Esophagus squamous epithelium (tissue), 5 donors: ENCODE measurements at places on chromosomes 11 and 22.

GRCh38 chr11:108160970-108161566, 39.7 kb downstream of the ACAT1 start:
- peaks cover 98% of the 10 kb centered on the region for H3K36me3 ChIP-seq
- no peaks in the 10 kb centered on the region for H3K4me1 ChIP-seq
- no peak for DNase-seq
- no peaks in the 10 kb centered on the region for H3K27me3 ChIP-seq

- peaks cover 40% of the 10 kb centered on the region for H3K4me1 ChIP-seq
- H3K4me3 ChIP-seq = no peak overlapping the region
- no peak overlapping the region for H3K27ac ChIP-seq
These were observed 84.6 kb downstream of the SWAP70 start for GRCh38 chr11:9748361-9748970.

GRCh38 chr11:27331981-27332380, 31.0 kb downstream of the CCDC34 start:
- no peaks in the 10 kb centered on the region for H3K4me1 ChIP-seq
- no peaks in the 10 kb centered on the region for H3K27me3 ChIP-seq

GRCh38 chr11:2091786-2092463, 47.3 kb downstream of the IGF2 start:
- no peak for DNase-seq
- peaks cover 40% of the 10 kb centered on the region for H3K4me1 ChIP-seq
- no peak overlapping the region for H3K27ac ChIP-seq
- no peaks in the 10 kb centered on the region for H3K27me3 ChIP-seq
- no peaks in the 10 kb centered on the region for H3K36me3 ChIP-seq

GRCh38 chr11:66299186-66299585, 7.5 kb downstream of the TMEM151A start:
- H3K27me3 ChIP-seq = no peaks in the 10 kb centered on the region
- no peak for DNase-seq
- H3K27ac ChIP-seq = no peak overlapping the region
- H3K36me3 ChIP-seq = no peaks in the 10 kb centered on the region
- H3K4me3 ChIP-seq = no peak overlapping the region

- H3K4me1 ChIP-seq = no peaks in the 10 kb centered on the region
- no peaks in the 10 kb centered on the region for H3K27me3 ChIP-seq
- no peaks in the 10 kb centered on the region for H3K36me3 ChIP-seq
- no peak for DNase-seq
These were observed 301.1 kb downstream of the SHANK2 start for GRCh38 chr11:70951139-70951804.

DNA sequence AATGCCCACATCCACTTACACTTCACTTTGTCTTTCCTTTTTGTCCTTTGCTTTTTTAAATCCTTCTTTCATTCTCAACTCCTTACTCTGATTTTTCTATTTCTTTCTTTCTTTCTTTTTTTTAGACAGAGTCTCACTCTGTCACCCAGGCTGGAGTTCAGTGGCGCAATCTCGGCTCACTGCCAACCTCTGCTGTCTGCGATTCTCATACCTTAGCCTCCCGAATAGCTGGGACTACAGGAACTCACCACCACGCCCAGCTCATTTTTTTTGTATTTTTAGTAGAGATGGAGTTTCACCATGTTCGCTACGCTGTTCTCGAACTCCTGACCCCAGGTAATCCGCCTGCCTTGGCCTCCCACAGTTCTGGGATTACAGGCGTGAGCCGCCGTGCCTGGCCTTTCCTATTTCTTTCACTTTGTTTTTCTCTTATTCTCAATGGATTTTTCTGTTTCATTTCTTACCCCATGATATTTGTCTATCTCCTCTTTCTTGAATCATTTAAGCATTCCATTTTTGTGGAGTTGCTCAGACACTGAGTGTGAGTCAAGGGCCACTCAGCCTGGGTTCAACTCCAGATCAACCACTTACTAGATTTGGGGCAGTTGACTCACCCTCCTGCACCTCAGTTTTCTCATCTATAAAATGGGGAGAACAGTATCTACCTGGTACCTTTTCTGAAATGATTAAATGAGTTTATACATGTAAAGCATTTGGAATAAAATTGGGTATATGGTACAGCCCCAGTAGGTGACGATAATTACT, 7.6 kb downstream of the KCNJ5 start:
- no peaks in the 10 kb centered on the region for H3K36me3 ChIP-seq
- H3K27ac ChIP-seq = no peak overlapping the region
- DNase-seq = no peak
- H3K4me1 ChIP-seq = no peaks in the 10 kb centered on the region

- no peaks in the 10 kb centered on the region for H3K4me1 ChIP-seq
- H3K27me3 ChIP-seq = no peaks in the 10 kb centered on the region
- no peak overlapping the region for H3K27ac ChIP-seq
- H3K36me3 ChIP-seq = no peaks in the 10 kb centered on the region
These were observed 655.7 kb downstream of the METTL15 start for GRCh38 chr11:28763876-28764275.

GRCh38 chr22:24807284-24807950, 1.4 kb downstream of the SGSM1 start:
- H3K4me1 ChIP-seq = peaks cover 10% of the 10 kb centered on the region
- H3K4me3 ChIP-seq = no peak overlapping the region
- H3K27ac ChIP-seq = no peak overlapping the region
- no peaks in the 10 kb centered on the region for H3K36me3 ChIP-seq
- DNase-seq = no peak

GRCh38 chr11:117095284-117096161, 2.7 kb downstream of the SIK3 start:
- peaks cover 79% of the 10 kb centered on the region for H3K4me1 ChIP-seq
- peak overlapping the region; percentile 99 for H3K27ac ChIP-seq
- no peaks in the 10 kb centered on the region for H3K36me3 ChIP-seq

DNA sequence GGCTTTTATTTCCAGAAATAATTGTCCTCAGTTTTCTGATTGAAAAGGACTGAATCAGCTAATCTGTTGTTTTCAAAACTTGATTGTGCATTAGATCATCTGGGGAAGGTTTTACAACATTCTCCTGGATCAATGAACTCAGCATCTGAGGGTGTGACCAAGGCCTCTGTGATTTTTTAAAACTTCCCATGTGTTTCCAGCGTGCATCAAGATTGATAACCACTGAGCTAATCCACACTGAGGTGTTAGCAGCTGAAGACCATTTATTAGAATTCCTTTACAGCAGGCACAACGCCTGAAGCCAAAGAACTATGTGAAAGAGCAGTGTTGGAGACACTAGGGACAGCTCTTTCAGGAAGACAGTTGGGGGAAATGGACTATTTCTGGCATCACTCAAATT, 10.2 kb downstream of the VSTM5 start:
- peaks cover 9% of the 10 kb centered on the region for H3K4me1 ChIP-seq
- no peak overlapping the region for H3K27ac ChIP-seq
- H3K36me3 ChIP-seq = no peaks in the 10 kb centered on the region
- no peak for DNase-seq

DNA sequence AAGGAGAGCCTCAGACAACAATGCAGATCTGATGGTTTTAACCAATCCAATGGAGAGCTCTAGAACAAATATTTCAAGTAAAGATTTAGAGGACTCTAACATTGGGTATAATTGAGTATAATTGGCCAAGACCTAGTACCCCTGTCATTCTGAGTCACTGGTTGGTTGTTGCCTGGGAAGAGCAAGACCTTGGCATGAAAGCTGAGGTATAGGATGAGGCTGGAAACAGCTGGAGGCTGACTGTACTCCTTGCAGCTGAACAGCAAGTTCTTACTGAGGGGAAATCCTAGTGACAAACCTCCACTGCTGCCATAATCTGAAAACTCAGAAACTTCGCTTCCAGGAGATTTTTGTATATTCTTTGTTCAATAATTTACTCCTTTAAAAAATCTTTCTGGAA, 54.3 kb upstream of the MUC15 start:
- no peaks in the 10 kb centered on the region for H3K27me3 ChIP-seq
- no peak overlapping the region for H3K4me3 ChIP-seq
- H3K4me1 ChIP-seq = peaks cover 2% of the 10 kb centered on the region
- DNase-seq = no peak
- no peaks in the 10 kb centered on the region for H3K36me3 ChIP-seq

- no peaks in the 10 kb centered on the region for H3K36me3 ChIP-seq
- H3K27ac ChIP-seq = no peak overlapping the region
- no peak overlapping the region for H3K4me3 ChIP-seq
These were observed 408.6 kb downstream of the JRKL start for GRCh38 chr11:96798445-96798844.

DNA sequence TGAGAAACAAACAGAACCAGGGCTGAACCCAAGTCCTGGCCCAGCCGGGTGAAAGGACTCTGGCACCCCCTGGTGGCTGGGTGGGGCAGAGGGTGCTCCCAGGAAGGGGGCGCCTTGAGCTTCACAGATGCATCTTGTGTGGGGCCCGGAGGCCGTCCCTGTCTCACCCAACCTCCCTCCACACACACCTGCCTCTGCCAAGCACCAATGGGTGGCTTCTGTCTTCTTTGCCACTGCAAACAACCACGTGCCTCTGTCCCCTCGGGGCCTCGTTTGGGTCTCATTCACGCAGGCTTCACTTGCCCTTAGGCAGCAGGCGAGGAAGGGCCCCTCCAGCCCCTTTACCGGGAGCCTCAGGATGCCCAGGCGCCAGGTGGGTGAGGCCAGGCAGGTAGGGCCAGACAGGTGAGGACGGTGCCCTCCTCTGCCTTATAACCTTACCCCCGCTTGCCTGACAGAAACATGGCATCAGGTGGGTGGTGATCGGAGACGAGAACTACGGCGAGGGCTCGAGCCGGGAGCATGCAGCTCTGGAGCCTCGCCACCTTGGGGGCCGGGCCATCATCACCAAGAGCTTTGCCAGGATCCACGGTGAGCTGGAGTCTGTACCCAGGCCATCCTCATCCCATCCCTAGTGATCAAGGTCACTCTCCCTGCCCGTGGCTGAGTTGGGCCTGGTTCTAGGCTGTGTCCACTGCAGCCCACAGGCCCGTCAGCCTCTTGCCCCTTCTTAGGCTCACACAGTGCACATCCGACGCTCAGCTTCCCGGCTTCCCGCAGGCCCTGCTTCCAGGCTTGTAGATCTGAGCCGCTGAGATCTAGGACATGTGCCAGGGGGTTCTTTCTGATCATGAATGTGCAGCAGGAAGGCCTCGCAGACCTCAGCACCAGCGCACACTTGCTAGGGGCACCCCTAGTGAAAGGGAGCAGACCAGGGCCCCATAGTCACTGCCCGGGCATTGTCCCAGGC, 17.2 kb downstream of the POLR3H start:
- peaks cover 46% of the 10 kb centered on the region for H3K4me1 ChIP-seq
- peak overlapping the region; percentile 86 for H3K27ac ChIP-seq
- peaks cover 43% of the 10 kb centered on the region for H3K36me3 ChIP-seq
- no peak overlapping the region for H3K4me3 ChIP-seq
- no peaks in the 10 kb centered on the region for H3K27me3 ChIP-seq

GRCh38 chr11:32312865-32313403, 122.4 kb downstream of the WT1 start:
- H3K27me3 ChIP-seq = no peaks in the 10 kb centered on the region
- no peaks in the 10 kb centered on the region for H3K4me1 ChIP-seq
- DNase-seq = no peak
- H3K4me3 ChIP-seq = no peak overlapping the region
- H3K27ac ChIP-seq = no peak overlapping the region

GRCh38 chr11:110473706-110474105, 44.0 kb downstream of the FDX1 start:
- H3K4me3 ChIP-seq = no peak overlapping the region
- no peaks in the 10 kb centered on the region for H3K36me3 ChIP-seq
- H3K27ac ChIP-seq = no peak overlapping the region
- no peaks in the 10 kb centered on the region for H3K27me3 ChIP-seq

DNA sequence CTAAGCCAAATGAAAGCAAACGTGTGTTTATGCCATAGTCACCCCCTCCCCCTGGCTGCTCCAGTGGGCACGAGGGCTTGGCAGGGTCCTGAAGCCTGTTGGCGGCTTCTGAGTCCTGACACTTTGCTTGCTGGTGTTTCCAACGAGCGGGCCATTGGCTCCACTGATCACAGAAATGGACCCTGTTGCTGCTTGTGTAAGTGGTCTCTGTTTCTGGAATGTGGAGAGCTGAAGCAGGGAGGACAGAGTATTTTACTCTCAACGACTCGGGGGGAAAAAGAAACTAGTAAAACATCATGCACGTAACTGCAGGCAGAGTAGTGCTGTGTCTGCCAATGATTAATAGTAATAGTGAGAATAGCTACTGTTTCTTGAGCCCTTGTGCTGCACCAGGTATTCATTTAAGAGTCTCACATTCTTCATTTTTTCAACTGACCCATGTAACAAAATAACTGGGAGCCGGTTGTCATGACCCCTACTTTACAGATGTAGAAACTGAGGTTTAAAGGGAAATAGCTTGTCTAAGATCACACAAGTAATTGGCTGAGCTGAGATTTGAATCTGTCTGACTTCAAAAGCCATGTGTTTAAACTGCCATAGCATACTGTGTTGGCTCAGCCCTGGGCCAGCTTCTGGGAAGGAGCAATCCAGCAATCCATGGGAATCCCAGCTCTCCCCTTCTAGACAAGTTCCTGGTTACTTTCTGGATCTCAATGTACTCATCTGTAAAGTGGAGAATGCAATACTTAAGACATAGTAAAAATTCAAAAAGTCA, 526.7 kb downstream of the INSC start:
- H3K27ac ChIP-seq = no peak overlapping the region
- H3K36me3 ChIP-seq = no peaks in the 10 kb centered on the region
- no peak overlapping the region for H3K4me3 ChIP-seq
- DNase-seq = no peak

GRCh38 chr11:69791276-69792180, 16.4 kb upstream of the FGF4 start:
- no peaks in the 10 kb centered on the region for H3K36me3 ChIP-seq
- DNase-seq = no peak
- no peaks in the 10 kb centered on the region for H3K27me3 ChIP-seq
- no peaks in the 10 kb centered on the region for H3K4me1 ChIP-seq
- no peak overlapping the region for H3K4me3 ChIP-seq

- no peaks in the 10 kb centered on the region for H3K27me3 ChIP-seq
- DNase-seq = no peak
- H3K4me1 ChIP-seq = peaks cover 93% of the 10 kb centered on the region
These were observed 1.7 kb upstream of the TUBGCP6 start for GRCh38 chr22:50246242-50247175.

DNA sequence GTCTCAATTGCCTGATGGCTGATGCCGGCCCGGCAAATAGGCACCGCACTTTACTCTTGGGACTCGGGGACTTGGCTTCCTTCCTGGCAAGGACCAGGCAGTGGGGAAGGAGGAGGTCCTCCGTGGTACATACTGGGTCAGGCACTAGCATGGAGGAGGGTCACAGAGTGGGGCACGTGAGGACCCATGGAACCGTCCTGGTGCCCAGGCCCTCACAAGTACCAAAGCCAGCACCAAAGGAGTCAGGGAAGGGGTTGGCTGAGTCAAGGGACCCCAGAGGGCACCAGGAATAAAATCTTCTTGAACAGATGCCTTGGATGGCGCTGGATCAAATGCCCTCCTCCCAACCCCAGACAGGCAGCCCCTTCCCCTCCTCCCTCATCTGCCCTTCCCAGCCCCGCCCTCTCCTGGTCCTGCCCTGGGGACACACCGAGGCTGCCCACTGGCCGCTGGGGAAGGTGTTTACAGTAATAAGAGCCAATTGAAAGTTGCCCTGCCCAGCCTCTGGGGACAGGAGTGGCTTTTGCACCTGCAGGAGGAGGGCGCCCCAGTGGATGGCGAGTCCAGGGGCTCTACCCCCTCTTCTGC, 5.6 kb upstream of the CARNS1 start:
- H3K4me3 ChIP-seq = peak overlapping the region; percentile 13
- H3K27me3 ChIP-seq = peaks cover 82% of the 10 kb centered on the region
- no peak overlapping the region for H3K27ac ChIP-seq
- no peaks in the 10 kb centered on the region for H3K36me3 ChIP-seq
